Kidney glomerular epithelial cell (primary cell): ENCODE measurements at places on chromosomes 5 and 9.

DNA sequence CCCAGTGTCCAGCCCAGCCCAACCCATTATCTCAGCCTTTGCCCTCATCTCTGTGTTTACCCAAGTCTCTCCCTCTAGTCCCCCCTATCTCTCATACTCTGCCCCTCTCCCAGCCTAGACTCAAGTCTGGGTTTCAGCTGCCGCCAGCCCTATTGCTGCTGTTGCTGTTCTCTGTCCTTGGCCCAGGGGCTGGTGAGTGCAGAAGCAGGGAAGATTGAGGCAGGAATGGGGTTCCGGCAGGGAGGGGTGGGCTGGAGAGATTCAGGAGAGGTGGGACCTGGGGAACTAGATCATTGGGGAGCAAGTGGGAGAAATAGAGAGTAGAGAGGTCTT lies 702 bp downstream of the TMEM8B start:
- DNase-seq = no peak

GRCh38 chr5:360257-361027 lies 38.9 kb downstream of the AHRR start:
- no peak for DNase-seq

DNA sequence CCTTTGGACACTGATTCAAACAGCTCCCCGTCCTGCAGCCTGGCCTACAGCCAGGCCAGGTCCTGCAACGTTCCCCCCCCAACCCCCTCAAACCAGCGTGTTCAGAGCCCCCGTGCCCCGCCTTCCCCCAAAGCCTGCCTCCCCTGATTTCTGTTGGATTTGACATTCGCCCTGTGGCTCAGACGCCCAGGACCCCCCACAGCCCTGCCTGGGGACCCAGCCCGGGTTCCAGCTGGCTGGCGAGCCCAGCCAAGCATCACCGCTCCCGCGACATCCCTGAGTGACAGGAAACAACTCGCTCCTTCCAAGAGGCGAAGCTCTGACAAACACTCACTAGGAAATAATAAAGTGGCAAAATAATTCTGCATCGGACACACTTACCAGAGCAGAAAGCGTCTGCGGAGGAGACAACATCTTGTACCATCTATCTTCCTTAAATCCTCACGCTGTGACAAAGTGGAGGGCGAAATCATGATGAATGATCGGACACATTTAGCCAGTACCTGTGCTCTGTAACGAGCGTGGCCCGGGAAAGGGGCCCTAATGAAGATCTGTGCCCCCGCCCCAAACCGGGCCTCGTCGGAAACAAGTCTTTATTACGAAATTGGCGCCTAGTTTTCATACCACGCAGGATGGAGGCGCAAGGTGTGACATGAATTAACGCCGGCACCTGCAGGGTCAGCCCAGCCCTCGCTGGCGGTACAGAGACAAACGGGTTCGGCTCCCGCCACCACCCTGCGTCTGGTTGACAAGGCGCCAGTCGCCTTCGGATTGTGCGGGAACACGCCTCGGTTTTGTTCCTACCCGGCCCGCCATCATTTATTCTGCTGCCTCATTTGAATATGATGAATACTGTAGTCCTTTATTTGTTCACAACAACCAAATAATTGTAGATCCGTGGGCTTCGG lies 91.0 kb upstream of the MVB12B start:
- no peak for DNase-seq

DNA sequence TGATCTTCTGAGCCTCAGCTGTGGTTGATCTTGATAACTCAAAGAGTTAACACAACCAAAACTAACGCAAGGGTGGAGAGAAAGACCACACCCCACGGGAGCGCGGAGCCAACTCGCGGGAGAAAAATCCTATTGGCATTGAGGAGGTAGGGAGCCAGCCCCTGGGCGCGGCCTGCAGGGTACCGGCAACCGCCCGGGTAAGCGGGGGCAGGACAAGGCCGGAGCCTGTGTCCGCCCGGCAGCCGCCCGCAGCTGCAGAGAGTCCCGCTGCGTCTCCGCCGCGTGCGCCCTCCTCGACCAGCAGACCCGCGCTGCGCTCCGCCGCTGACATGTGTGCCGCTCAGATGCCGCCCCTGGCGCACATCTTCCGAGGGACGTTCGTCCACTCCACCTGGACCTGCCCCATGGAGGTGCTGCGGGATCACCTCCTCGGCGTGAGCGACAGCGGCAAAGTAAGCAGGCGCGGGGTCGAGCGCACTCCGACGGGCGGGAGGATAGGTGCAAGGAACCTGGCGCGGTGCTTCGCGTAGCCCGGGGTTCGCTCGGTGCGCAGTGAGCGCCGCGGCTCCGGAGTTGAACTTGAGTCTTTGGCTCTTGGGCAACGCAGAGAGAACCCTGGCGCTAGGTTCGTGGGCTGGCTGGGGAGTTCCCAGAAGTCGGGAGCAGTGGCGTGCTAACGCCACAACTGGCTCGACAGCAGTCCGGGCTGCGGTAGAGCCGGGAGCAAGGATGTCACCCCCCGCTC lies at the start of gene GDA:
Gene GDA, plus strand, starts transcription at position 210 of the 745 bp plus-strand sequence. Its CDS starts 120 bp downstream, at position 330.
- no peak for DNase-seq

DNA sequence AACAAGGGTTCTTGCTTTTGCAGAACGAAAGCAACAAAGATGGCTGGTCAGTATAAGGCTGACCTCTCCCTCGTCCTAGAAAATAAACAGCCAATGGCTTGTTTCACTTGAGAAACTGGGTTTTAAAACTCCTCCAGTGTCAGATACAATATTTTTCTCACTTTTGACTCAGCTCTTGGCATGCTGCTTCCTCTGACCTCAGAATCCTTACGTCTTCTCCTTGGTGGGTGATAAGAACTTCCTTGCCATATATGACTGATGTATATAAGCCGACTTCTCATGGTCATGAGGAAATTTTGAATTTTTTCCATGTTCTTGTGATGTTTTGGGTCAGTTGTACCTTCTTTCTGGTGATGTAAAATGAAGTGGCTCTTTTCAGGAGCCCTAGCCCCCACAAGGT lies 3.8 kb downstream of the ZNF618 start:
- no peak for DNase-seq

GRCh38 chr9:126216826-126217225 lies 109.8 kb upstream of the MVB12B start:
- no peak for DNase-seq

- DNase-seq = no peak
Measured at GRCh38 chr9:123609844-123610243, 253.8 kb downstream of the CRB2 start.

DNA sequence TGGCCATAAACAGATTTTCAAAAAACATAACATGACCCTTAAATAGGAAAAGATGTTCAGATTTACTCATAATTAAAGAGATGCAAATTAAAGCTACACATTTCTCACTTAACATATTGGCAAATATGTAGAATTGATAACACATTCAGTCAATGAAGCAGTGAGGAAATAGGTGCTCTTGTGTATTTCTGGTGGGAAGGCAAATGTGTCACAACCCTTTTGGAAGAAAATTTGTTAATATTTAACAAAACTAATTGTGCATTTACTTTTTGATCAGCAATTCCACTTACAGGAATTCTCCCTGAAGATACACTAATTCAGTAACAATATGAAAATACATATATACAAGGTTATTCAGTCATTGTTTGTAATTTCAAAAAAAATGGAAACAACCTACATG lies 68.1 kb downstream of the FBXW11 start:
- DNase-seq = no peak

DNA sequence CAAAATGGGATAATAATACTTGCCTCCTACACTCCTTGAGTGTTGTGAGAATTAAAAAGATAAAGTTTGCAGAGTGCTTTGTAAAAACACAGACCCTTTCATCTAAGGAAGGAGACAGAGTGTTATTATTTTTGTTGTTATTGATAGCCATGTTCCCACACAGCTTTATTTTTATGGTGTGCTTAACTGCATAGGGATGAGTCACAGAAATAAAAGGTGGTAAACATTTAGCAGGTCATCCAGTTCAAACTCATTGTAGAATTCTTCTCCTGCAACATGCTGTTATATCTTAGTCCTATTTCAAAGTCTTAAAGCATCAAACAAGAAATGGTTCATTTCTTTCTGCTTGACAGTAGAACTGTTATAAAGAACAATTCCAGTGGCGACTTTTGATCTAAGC lies 367.5 kb upstream of the ACTBL2 start:
- no peak for DNase-seq

DNA sequence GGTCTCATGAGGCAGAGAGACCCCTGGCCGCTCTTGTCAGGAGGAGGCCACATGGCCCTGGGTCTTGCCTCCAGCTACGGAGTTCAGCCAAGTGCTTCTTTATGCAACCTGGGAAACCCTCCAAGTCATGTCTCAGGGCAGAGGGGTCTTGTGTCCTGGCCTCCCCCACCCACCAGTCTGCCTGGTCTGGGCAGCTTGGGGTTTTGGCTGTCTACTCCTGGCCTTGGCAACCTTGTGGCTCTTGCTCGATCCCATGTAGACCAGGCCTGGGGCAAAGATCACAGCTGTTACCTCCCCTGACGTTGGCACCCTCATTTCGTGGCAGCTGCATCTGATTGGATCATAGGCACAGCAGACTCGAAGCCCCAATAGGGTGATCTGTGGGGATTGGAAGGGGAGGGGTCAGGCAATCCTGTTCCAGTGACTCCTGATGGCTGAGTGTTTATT lies 28.4 kb downstream of the JADE2 start:
- DNase-seq = no peak

DNA sequence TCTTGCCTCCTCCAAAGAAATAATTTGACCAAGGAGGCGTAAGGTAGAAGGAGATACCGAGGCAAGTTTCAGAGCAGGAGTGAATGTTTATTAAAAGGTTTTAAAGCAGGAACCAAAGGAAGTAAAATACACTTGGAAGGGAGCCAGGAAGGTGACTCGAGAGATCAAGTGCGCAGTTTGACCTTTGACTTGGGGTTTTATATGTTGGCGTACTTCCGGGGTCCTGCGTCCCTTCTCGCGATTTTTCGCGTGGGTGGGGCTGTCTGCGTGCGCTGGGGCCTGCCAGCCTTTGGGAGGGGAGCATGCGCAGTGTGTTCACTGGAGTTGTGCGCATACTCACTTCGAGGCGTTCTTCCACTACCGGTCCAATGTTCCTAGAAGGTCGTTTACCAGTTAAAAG lies 166.0 kb upstream of the IRX2 start:
- DNase-seq = no peak

DNA sequence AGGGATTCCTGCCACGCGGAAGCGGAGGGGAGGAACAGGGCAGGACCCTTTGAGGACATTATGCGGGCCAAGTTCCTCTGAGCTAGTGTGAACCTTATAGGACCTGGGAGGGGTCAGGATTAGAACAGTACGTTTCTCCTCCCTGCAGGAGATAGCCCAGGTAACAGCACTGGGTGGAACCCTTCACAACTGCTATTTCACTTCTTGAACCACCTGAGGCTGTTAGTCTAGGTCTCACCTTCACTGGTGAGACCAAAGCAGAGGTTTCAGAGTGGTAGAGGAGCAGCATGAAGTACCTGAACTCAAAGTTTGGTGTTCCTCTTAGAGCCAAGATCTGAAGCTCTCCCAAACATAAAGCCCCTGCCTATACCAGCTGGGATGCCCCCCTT lies 832 bp downstream of the EIF4EBP3 start:
- DNase-seq = no peak

DNA sequence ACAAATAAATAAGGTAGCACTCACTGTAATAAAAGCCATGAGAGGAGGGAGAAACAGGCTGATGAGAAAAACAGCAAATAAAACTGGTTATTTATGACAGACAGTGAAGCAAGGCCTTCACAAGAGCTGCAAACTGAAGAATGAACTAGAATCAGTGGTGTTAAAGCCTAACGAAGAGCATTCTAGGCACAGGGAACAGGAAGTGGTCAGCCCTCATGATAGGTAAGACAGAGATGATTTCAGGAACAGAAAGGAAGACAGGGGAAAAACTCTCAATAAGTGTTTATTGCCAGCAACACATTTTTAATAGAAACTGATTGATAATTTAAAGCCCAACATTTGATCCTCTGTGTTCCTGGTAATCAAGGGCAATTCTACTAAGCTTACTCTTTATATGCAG lies 124.5 kb downstream of the EDIL3 start:
- no peak for DNase-seq

DNA sequence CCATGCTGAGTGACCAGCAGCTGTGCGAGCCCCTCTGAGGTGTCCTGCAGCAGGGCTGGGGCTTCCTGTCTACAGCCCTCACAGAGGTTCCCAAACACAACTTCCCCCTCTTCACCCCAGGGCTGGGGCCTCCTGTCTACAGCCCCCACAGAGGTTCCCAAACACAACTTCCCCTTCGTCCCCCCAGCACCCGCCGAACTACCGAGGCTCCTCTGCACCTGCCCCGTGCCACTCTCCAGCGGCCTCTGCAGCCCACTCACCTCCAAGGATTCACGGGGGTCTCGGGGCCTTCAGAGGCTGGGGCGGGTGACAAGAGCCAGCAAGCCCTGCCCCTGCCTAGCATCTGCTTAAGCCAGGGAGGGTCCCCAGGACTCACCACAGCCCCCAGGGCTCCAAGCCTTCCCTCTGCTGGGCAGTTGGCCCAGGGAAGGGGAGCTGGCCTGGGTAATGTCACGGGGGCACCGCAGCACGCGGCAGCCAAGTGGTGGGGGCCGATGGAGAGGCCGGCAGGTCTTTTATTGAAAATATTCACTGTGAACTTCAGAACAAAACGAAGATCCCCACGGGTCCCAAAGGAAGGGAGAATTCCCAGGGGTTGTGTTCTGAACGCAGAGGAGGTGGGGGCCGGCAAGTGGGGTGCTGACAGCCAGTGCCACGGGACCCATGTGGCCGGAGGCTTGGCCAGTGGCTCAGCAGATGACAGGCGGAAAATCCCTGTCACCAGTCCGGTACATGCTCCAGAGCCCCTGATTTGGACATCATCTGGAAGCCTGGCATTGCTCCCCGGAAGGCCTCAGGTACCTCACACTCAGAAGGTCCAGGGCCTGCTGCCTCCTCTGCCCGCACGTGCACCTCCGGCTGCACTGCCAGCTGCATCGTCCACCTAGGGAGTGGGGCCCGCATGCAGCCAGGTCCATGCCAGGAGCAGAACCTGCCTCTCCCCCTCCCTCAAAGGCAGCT lies 125.3 kb downstream of the ADAMTS2 start:
- DNase-seq = no peak

DNA sequence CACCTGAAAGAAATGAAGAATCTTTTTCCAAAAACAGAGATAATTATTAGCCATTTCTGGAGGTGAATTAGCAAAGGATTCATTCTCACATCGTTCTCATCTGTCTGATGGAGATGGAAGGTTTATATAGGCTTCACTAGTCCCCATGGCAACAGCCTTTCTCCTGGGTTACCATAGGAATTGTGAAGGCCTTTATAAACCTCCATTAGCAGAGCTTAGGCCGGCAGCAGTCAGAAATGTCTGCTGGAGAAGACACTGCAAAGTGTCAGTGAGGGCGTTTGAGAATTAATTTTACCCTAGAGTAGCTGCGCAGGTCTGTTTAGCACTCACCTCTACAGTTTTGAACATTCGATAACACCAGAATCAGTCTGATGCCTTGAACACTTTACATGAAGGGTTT lies 290.4 kb upstream of the NR4A3 start:
- no peak for DNase-seq

DNA sequence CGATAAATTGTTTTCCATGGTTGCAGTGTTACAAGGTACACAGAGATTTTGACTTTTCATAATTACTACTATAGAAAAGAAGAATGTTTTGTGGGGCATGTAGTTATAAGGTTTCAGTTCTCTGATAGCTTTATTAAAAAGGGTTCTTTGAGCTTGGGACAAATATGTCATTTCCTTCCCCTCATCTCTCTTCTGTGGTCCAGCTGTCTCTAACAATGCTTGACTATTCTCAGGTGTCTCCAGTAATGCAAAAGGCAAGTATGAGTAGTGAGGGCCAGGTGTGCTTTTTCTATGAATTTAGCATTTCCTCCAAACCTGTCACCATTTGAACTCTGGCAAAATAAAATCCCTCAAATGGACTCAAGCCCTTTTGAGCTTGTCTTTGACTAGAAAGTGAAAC lies 84.3 kb downstream of the SLF1 start:
- no peak for DNase-seq
